ENCODE measurements at places on chromosomes 1 and 21.

DNA sequence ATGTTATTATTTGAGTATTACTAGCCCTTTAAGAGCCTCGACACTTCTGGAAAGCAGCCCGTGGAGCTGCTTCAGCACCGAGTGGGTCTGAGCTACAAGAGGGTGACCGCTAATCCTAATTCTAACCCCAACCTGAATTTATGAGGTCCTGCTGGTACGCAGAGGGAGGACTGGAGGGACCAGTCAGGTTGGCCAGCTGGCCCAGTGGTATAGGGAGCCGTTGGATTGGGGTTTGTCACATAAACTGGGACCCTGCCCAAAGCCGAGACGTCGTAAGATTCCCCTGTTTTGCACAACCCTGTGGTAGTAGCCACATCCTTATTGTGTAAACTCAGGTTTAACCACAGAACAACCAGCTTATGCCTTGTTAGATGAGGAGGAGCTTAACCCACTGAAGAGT lies 60.8 kb upstream of the F3 start:
- peak; percentile 10 for DNase-seq

DNA sequence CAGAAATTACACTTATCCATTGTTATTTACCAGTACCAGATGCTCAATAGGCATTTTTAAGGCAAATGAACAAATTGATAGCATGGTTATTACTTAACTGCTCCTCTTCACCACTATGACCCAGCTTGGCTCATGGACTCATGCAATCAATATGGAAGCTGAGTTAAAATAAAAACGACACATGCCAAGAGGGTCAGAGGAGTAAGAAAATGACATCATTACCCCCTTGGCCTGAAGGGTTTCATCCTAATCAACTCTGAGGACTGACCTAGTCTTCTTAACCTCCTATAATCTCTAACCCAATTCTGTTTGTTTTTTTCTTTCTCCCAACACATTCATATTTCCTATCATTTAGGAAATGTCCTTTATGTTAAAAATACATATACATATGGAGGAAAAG lies 41.6 kb downstream of the IRF2BP2 start:
- no peak for DNase-seq

DNA sequence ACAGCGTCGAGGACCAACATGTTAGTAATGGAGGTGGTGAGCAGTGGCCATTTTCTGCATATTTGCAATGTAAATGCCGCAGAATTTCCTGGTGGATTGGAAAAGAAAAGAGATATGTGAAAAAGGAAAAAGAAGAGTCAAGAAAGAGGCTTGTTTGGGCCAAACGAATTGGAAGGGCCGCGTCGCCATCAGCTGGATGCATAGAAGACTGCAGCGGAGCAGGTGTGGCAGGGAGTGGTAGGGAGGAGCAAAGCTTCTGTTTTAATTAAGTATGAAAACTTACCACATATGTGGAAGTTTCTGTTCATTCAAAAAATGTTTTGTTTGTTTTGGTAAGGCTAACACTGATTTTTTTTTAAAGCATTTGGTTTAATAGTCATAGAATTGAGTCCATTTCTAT lies 690.7 kb downstream of the NCAM2 start:
- DNase-seq, result no peak

DNA sequence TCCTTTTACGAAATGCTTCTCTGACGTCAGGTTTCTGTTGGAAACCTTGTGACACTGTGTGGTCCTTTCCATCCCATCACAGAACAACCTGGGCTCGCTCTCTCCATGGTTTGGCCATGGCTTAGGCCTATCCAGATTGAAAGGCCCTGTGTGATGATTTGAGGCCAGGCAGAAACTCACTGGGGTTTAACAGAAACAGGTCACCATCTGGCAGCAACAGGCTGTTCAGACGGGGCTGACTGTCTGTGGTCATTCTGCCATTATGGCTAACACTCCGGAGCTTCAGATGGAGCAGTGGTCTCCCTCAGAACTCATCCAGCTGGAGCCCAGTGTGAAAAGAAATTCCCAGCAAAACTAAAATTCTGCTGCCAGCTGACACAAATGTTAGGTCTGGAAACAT lies 9.3 kb downstream of the PLEKHM2 start:
- DNase-seq, result no peak

DNA sequence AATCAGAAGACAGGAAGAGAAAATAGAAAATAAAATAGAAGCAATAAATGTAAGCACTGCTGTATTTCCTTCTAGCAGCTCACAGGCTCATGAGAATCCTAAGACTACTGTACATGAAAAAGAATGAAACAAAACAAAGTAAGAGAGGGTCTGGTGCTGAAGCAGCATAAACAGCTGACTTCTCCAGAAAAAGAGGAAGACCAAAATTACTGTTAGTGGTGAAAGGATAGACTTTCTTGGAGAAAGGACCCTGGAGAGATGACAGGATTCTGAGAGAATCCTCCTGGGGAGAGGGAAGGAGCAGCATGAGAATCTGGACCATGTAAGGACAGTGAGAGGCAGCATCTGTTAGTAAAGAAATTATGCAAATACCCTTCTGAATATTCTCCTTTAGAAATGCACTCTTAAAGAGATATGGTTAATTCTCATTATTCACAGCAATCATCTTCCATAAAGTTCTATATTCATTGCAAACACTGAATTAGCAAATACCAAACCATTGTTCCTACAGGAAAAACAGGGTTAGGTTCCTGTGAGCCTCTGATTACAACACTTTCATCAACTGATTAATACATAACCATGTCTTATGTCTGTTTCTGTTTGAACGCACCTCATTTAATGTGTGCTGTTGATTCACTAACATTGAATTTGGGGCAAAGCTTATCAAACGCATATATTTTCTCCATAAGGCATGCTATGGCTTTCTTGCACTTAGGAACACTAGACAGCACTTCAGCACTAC lies 17.0 kb downstream of the SLC25A24 start:
- no peak for DNase-seq

DNA sequence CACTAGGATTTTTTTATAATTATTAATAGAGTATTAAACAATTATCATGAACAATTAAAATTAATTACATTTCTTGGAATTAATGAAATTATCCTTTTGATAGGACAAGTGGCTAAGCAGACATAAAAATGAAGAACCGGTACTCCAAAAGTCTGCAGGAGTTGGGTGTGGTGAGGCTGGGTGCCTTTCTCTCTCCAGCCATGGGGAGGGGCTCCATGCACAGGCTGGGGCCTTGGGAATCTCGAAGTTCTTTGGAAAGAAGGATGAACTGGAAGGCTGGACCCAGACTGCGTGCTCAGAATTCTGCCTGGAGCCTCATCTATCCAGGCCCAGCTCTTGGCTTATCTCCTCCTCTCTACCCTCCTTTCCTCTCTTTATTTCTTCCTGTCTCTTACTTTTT lies 94.1 kb downstream of the ACTL8 start:
- no peak for DNase-seq

DNA sequence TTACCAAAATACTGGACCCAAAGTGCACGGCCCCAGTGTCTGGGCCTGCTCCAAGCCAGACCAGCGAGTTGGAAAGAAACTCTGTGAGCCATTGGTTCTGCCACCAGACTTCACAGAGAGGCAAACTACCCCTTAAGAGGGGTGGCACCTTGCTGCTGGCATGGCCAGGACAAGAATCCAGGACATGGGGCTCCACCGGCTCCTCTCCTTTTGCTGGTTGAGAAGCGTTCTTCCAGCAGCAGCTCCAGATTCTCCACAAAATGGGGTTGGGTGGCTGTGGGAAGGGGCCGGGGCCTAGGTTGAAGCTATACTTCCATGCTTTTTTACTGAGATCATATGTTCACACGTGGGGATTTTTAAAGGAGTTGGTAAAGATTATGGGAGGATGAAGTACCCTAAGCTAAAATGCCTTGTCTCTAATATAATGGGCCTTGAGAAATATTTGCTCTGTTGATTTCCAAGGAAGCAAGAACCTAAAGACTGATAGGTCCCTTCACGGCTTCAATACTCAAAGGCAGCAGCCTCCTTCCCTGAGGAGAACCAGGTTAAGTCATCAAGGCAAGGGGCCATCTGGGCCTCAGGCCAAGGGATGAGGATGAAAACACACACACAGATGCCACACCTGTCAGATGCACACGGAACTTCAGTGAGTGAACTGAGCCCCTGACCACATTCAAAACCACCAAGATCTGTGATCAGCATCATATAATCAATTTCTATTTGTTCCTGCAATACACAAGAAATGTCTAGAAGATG lies 3.1 kb downstream of the C1orf198 start:
- DNase-seq, result no peak

- DNase-seq, result no peak
Measured at GRCh38 chr1:32755098-32755809, 52.7 kb upstream of the SYNC start.

- no peak for DNase-seq
Measured at GRCh38 chr1:210469441-210469840, 140.7 kb downstream of the HHAT start.

GRCh38 chr1:247440001-247440620 lies 17.8 kb downstream of the OR2B11 start:
- no peak for DNase-seq

DNA sequence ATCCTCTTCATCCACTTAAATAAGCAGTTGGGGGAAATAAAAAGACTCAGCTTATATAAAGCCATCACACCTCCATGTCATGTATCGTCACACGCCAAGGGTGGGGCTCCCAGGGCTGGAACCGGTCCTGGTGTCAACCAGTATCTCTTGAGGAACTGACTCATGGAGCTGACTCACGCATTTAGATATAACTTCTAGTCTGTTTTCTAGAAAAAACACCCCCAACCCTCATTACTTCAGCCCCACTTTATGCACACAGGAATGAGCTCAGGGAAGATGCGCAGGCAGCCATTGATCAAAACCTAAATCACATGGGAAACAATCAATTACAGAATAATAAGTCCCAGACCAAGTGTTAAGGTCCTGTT lies 6.9 kb upstream of the IL22RA1 start:
- peak; percentile 63 for DNase-seq

DNA sequence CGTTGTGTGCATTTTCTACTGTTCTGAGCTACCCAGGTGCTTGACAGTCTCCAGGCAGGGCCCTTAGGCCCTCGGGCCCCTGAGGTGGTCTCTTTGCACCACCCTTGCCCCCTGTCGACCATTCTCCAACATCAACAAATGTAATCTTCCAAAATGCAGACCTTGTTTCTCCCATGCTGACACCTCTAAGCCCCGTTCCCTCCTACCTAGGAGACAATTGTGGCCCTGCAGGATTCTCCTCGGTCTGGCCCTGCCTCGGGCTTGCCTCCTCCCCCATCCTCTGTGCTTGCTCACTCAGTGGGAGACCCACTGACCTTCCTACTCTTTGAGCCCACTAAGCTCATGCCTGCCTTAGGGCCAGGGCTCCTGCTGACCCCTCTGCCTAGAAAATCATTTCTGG lies 104.2 kb upstream of the TARDBP start:
- DNase-seq, result no peak

DNA sequence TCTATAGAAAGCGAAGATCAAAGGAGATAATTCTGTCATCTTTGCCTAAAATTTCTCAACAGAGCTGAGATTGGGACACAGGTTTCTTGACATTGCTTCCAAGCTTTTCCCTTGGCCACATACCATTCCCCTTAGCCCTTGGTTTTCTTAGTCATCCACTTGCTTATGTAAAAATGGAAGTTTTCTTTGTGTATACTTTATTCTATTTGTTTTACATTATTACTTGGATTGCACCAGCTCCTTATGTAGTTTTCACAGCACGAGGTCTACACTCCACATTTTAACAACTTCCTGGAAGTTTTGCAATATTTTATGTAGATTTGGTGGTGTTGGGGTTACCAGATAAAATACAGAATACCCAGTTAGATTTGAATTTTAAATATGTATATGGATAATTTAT lies 129.8 kb downstream of the PLA2G4A start:
- no peak for DNase-seq

DNA sequence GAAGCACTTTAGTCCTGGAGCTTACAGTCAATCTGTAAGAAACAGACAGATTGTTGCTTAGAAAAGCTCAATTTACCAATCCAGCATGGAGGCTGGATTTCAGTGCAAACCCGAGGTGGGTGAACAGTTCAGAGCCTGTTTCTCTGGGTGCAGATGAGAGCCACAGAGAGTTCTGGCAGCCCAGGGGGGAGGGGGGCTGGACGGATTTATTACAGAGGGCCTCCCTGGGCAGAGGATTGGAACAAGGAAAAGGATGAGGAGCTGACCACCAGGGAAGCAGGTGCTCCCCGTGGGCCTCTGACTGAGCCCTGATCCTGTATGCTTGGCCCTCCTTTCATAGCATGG lies 38.0 kb upstream of the EPS8L3 start:
- no peak for DNase-seq

DNA sequence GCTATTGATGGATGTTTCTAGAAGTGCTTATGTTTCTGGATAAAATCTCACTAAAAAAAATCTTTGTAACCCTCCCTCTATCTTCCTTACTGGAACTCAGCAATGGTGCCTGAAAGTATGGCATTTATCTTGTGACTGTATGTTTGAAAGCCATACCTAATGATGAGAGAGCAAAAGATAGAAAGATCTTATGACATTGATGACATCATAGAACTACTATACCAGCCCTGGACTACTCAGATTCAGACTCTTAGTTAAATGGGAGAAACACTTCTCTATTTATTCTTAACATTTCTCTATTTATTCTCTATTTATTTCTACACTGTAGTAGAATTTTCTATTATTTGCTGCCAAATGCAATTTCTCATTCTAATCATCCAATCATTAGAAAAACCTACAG lies 32.7 kb upstream of the SYCP1 start:
- no peak for DNase-seq

GRCh38 chr1:234938135-234938534 lies 190.5 kb downstream of the TOMM20 start:
- no peak for DNase-seq

- DNase-seq, result no peak
Measured at GRCh38 chr1:220516722-220517042, 11.3 kb upstream of the MARK1 start.

DNA sequence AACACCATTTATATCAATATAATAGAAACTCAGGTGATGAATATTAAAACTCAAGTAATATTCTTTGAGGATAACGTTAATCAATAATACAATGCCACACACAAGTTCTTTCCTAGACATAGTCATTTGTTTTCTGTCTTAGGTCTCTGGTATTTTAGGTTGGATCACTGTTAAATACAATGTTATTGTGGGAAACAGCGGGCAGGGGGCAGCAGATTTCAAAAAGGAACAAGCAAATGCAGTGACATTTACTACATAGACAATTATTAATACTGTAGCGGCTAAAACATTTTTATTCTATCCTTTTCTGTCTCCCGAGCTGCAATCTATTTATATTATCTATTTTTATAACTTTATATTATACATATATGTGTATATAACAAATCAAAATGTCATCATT lies 186.4 kb upstream of the ZNHIT6 start:
- DNase-seq, result no peak
